Lung (tissue), 17 donors: ENCODE measurements at places on chromosomes 7 and 10.

GRCh38 chr10:49398986-49399385 lies 3.1 kb upstream of the DRGX start:
- no peak for DNase-seq

- peak; percentile 74 for DNase-seq
Observed at GRCh38 chr7:67470256-67470751, 473.7 kb downstream of the TYW1 start.

GRCh38 chr7:156579566-156579965 lies 61.0 kb upstream of the RNF32 start:
- DNase-seq: no peak

GRCh38 chr10:17951868-17952371 lies at the start of gene SLC39A12:
Gene SLC39A12 (plus strand): TSS chr10:17951918. CDS start chr10:17953277, 1,359 bp downstream.
- DNase-seq: no peak

GRCh38 chr7:85587785-85588184 lies 400.9 kb upstream of the SEMA3D start:
- no peak for DNase-seq

DNA sequence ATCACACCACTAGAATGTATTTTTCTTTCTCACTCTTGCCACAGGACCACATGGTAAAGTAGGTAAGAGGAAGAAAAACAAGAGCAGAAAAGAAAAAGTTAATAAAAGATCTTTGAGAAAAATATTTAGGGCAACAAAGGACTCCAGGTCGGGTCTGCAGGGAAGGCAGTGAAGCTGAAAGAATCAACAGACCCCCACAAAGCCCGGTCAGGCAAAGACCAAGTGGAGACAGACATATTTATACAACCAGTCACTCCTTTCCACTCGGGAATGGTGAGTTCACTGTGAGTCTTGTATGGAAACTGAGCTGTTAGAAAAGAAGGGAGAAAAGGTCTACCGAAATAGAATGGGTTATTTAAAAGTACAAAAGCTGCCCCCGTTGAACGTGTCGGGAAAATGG lies 28.0 kb downstream of the RSU1 start:
- DNase-seq: no peak
